ENCODE measurements at places on chromosomes 4 and X.

GRCh38 chr4:139720806-139721205 is 55.2 kb downstream of the MGST2 start:
- no peak for DNase-seq

GRCh38 chrX:134158821-134159512 is 78.0 kb upstream of the CCDC160 start:
- no peak for DNase-seq

- DNase-seq = no peak
Observed at GRCh38 chr4:173538909-173539445, 8.9 kb upstream of the HAND2 start.

DNA sequence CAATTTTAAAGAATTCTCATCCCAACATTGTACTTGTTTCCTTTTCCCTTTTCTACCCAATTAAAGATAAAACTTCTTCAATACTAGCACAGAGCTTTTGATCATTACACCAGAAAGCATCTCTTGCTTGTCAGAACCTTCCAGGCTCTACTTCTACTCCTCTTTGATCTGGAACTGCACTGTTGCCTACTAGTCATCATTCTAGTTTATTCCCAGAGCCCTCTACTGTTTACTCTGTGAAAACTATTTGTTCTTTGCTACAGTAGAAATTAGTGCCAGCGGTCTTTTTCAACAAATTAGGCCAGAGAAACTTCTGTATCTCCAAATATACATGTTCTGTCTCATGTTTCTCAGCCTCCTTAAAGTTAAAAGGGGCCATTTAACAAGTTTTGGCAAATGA is 46.8 kb upstream of the TMPRSS11F start:
- DNase-seq = no peak

DNA sequence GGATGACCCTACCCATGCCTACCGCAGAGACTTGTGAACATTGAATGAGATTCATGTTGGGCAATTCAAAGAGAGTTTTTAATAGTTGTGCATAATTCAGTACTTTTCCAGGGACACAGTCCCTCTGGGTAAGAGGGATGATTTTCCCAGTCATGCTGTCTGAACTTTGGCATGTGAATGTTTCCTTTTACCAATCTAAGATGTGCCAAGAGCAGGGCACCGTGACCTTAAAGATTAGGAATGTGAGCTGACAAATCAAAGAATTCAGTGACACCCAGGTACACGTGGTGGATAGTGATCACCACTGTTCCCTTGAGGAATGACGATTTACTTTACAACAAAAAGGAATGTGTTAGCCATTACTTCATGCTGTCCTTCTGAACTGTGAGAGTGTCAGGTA is 515.6 kb downstream of the PPARGC1A start:
- no peak for DNase-seq

- DNase-seq = no peak
Observed at GRCh38 chr4:55358668-55359067, 12.6 kb downstream of the SRD5A3 start.

Data from activated CD4-positive, alpha-beta T cell treated with anti-CD3 and anti-CD28 coated beads, Interleukin-2, amount 10 ng/mL, durations not matched to agents 7 days and 5 days (primary cell).